ENCODE measurements at places on chromosomes 4 and X.

GRCh38 chrX:13279279-13280018, 40.4 kb downstream of the ATXN3L start:
- DNase-seq = no peak

DNA sequence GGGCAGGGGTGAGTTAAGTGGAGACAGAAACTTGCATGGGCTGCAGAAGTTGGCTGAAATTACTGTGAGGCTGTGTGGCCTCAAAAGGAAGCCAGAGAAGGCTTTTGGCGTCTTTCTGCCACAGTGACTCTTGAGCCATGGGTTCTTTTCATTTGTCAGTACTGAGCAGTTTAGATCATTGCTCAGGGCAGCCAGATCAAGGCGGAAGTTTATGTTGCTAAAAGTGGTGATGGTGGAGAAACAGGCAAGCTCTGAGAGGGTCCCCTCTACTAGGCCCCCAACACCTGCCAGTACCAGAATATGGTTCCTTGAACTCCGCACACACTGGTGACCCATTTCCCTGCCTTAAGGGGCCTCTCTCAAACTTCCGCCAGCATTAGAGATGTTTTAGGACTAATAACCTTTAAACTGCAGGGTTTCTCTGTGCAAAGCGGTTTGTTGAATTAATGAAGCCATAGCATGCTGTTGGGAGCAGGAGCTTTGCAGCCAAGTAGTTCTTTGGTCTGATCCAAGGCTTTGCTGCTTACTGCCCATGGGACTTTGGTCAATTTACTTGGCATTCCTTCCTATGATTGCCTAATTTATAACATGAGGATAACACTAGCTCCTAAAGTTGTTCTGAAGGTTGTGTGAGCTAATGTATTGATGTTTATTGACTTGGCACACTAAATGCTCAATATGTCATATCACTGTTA, 34.5 kb downstream of the RNF175 start:
- no peak for DNase-seq

GRCh38 chrX:72045552-72046277, 86.0 kb downstream of the RTL5 start:
- DNase-seq = no peak

DNA sequence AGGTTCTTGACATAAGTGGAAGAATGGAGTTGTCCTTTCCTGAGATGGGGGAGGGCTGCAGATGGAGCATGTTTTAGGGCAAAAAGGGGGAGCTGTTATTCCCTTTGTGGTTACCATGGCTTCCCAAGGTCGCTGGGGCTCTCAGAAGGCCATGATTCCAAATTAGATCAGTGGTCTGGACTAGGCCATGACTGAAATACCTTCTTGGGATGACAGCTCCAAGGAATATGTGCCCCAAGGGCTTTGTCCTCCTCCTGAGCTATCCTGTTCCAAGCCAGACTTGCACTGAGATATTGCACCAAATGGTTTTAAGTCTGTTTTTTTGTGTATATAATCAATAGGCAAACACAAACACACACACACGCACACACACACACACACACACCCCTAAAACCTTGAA, 3.0 kb upstream of the RBPJ start:
- DNase-seq = no peak

GRCh38 chrX:39576041-39576872, 521.5 kb downstream of the BCOR start:
- DNase-seq = no peak

GRCh38 chr4:82559735-82560120, 2.1 kb downstream of the TMEM150C start:
- DNase-seq = no peak

DNA sequence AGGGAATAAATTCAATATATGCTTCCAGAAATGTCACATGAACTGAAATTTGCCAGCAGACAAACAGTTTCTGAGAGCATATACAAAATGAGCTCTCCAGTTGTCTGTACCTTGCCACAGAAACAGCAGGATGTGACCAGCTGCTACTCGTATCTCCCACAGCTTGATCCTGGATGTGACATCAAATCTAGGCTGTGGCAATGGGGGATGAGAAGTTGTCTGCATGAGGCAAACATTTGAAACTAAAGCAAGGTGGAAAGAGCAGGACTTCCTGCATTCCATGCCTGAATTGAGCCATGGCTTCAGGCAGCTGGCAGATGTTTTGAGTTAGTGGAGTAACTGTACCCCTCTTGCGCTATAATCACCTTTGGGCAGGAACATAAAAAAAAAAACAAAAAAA, 1724.0 kb downstream of the RPA4 start:
- no peak for DNase-seq

- DNase-seq = no peak
Measured at GRCh38 chrX:8673201-8673600, 58.7 kb downstream of the ANOS1 start.

DNA sequence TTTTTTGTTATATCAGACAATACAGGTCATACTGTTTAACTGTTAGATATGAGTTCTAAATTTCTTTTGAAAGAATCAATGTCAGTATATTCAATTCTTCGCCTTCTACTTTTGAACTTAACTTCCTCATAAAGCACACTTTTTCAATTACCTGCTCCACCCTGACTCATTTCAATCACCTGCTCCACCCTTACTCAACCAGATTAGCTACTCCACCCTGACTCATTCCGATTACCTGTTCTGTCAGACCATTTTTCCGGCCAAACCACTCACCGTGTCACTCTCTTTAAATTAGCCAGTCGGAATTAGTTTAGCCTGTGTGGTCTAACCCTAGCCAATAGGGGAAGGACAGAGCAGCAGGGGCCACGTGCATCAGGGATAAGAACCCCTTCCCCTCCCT, 751.8 kb upstream of the POU3F4 start:
- no peak for DNase-seq

DNA sequence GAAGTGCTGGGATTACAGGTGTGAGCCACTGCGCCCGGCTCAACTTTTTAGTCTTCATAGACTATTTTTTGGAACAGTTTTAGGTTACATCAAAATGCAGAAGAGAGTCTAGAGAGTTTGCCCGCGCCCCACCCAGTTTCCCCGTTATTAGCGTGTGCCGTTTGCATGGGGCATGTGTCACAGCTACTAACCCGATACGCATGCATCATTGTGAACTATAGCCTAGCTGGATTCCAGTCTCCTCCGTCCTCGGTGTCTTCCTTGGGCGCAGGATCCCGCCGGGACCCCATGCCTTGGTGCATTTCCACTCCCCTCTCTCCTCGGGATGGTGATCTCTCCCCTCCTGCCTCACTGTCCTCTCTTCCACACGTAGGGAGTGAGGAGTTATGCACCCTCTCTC, 85.5 kb upstream of the ADRA2C start:
- no peak for DNase-seq

GRCh38 chrX:153922932-153923857, 2.9 kb downstream of the ARHGAP4 start:
- DNase-seq = no peak

- DNase-seq = peak; percentile 98
Measured at GRCh38 chr4:27154706-27155105, 294.1 kb downstream of the STIM2 start.

GRCh38 chr4:186634591-186635128, 79.3 kb upstream of the MTNR1A start:
- no peak for DNase-seq

- no peak for DNase-seq
Measured at GRCh38 chr4:153079857-153080391, 124.3 kb upstream of the TRIM2 start.

DNA sequence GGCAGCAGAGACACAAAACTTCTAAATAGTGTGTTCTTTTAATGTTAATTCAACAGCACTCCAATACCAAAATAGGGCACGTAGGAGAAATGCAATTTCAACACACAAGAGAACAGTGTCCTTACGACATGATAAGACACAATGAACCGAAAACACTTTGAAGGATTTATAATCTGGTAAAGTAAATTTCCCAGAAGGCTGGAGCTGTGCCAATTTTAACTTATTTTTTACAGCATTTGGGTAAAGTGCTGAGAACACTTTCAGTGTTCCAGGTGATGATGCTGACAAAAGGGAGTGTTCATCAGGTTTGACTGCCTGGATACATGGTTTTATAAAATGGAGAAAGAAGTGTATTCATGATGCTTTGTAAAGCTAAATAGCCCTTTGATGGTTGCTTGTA, 76.5 kb downstream of the MAPK10 start:
- DNase-seq = no peak

GRCh38 chr4:38315286-38315685, 348.7 kb upstream of the KLF3 start:
- no peak for DNase-seq

GRCh38 chrX:119105826-119106225, 21.8 kb downstream of the KIAA1210 start:
- peak; percentile 15 for DNase-seq

DNA sequence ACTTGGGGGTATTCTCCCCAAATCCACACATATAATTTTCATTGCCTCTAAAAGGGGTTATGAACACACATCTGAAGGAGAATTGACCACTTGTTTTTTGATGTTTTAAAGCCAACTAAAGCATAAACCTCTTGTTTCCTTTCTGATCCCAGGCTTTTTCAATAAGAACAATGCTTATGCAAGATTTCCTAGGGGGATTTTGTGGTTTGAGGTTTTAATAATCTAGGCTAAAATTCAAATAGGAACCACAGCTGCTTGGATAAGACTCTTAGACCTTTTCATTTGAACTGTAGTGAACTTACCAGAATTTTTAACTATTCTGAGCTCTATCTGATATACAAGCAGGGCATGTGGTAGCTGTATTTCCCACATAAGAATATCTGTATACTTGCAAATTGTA, 651.1 kb downstream of the ANKRD50 start:
- DNase-seq = peak; percentile 73

DNA sequence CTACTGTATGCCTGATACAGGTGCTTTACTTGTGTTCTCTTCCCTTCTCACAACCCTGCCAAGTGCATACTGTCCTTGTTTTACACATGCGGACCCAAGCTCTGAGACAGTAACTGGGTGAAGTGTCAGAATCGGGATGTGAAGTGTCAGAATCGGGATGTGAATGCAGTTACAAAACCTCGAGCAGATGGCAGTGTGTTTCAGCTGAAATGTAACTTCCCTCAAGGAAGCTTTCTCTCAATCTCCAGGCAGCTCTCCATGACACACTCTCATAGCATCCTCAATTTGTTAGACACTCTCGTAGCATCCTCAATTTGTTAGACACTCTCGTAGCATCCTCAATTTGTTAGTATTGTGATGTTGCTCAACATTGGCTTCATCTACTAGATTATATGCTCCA, 1.1 kb upstream of the HPSE start:
- DNase-seq = no peak

Measured in foreskin melanocyte (primary cell).